Stomach (tissue), 19 donors: ENCODE measurements at places on chromosomes 3 and 15.

- DNase-seq = no peak
These were observed 849 bp downstream of the TRAK1 start for GRCh38 chr3:42092006-42092405.

DNA sequence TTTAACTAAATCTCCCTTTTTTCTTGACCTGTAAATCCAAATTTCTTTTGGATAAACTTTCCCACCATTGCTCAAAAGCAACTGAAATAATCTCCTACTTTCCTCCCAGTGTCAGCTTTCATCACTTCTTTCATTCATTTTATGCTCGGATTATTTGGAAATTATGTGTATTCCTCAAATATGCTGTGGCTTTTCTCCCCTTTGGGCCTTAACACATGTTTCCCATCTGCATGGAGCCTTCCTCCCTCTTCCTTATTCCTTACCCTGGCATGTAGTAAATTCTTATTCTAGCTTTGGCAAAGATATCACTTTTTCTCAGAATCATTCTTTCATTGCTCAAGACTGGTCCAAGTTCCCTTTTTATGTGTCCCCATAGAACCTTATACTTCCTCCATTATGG lies 41.8 kb upstream of the TUSC7 start:
- no peak for DNase-seq

- no peak for DNase-seq
These were observed 233.9 kb upstream of the UBE2E2 start for GRCh38 chr3:22969276-22969675.

DNA sequence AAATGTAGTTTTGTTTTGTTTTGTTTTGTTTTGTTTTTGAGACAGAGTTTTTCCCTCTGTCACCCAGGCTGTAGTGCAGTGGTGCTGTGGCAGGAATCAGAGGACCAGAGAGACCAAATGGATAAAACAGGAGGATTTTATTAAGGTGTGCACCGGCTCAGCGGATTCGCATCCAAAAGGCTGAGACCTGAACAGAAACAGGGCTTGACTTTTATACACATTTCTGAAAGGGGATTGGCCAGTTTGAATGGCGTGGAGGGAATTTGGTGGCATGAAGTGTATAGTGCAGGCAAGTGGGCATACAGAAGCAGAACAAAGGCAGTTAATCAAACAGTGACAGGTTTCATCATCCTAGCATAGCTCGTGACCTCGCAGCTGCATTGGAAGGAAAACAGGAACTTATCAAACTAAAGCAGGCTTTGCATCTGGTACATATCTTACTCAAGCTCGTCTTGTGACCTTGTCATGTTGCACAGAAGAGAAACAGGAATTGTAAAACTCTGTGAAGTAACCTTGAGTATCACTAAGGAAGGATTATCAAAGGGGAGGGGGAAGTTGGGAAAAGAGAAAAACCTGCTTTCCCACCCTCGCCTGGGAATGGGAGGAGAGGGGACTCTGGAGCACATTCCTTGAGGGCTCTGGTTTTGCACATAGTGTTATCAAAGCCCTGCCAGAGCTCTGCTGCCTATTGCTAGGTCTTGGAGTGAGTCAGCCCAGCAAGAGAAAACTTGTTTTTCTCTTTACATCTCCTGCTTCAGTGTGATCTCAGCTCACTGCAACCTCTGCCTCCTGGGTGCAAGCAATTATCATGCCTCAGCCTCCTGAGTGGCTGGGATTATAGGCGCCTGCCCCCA lies 38.5 kb downstream of the C3orf62 start:
- peak; percentile 25 for DNase-seq

DNA sequence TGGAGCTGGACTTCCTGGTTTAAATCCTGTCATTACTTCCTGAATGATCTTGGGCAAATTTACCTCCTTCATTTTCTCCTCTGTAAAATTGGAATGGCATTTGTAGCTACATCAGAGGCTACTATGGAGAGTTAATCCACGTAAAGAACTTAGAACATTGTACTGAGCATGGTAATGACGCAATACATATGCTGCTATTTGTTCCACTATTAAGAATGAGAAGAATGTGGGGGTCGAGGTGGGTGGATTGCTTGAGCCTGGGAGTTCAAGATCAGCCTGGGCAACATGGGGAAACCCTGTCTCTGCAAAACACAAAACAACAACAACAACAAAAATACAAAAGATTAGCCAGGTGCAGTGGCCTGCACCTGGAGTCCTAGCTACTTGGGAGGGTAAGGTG lies 250.6 kb downstream of the RYR3 start:
- no peak for DNase-seq

GRCh38 chr3:41598402-41599126 lies 363.3 kb downstream of the ULK4 start:
- no peak for DNase-seq

DNA sequence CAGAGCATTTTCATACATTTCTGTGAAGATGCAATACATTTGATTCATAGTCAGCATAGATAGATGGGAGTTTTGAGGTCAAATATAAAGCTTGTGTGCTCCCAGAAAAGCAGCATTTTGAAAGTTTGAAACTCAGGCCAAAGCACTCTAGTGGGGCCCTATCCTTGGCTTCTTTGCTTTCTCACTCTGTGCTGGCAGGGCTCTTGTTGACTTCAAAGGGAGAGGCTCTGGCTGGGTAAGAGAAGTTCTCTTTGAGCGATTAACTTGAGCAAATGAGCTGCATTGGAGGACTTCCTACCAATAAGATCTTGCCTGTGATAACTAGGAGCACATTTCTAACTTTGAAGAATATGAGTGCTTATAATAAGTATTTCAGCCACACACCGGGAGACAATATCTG lies 214.0 kb upstream of the RARB start:
- DNase-seq = peak; percentile 30

DNA sequence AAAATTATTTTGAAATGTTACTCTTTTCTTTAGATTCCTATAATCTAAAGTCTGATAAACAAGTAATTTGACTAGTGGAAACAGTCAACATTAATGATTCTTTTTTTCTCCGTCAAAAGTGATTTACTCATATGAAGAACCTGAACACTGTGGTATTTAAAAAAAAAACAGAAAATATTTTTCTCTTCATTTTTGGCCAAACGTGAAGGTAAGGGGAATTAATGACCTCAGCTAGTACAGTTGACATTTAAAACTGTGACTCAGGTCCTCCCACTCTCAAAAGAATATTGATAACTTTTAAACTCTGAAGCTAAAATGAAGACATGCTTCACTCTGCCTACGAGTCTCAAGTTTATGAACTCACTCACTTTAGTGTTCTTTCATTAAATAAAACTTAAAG lies 34.5 kb downstream of the TIGIT start:
- DNase-seq = no peak

- no peak for DNase-seq
These were observed 241.7 kb downstream of the FEZF2 start for GRCh38 chr3:62131620-62132019.

- DNase-seq = no peak
These were observed 2.9 kb downstream of the VILL start for GRCh38 chr3:37993460-37993819.

- DNase-seq = no peak
These were observed 87.4 kb downstream of the FNDC3B start for GRCh38 chr3:172126741-172127140.

DNA sequence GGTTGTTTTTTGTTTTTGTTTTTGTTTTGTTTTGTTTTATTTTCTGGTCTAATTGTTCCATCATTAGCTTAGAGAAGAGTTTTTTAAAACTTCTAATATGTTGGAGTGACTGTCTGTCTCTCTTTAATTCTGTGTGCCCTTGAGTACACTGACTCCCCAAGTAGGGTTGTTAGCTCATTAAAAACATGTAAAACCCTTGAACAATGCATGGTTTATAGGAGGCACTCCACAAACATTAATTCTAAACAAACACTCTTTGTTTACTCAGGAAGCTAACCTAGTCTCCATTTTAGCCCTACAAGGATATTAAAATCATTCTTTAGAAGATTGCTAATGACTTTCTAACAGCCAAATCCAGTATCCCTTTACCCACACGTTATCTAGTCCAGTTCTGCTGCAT lies 100.5 kb downstream of the CGGBP1 start:
- no peak for DNase-seq

DNA sequence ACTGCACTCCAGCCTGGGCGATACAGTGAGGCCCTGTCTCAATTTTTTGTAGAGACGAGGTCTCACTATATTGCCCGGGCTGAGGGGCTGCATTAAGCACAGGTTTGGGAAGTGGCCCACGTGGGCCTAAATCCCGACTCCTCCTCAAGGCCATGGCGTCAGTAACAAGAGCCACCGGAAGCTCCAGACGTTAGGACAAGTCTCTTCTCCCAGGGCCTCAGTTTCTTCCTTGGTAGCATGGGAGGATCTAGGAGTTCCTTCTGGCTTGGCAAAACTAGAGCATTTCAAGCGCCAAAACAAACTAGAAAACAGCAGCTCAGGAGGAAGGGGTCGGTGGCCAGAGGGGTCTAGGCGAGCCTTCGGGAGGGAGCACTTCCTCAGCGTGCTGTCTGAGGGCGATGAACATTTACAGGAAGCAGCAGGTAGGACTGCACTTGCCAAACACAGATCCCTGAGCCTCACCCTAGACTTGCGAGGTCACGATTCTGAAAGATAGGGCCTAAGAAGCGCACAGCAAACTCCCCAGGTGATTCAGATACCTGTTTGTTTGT lies 536 bp downstream of the SNAPC5 start:
- DNase-seq = no peak

DNA sequence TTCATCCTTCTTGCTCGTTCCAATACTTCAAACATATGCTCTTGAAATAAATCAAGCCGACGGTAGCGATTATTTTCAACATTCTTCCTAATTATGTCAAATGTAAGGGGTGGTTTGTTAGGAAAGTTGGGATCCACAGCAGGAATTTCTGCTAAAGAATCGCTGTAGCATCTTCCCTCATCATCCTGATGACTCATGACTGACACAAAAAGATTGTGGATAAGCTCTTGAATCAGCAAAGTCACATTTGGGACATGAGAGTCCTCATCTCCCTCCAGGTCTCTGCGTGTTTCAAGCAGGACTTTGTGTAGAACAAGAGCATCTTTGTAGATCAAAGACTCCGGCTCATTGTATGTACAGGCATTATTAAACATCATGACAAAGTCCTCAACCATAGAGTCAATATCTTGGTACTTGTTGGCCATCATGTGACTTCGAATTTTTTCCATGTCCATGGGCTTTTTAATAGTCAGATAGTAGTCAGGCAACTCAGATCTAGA lies 73.0 kb downstream of the UQCC5 start:
- DNase-seq = no peak

DNA sequence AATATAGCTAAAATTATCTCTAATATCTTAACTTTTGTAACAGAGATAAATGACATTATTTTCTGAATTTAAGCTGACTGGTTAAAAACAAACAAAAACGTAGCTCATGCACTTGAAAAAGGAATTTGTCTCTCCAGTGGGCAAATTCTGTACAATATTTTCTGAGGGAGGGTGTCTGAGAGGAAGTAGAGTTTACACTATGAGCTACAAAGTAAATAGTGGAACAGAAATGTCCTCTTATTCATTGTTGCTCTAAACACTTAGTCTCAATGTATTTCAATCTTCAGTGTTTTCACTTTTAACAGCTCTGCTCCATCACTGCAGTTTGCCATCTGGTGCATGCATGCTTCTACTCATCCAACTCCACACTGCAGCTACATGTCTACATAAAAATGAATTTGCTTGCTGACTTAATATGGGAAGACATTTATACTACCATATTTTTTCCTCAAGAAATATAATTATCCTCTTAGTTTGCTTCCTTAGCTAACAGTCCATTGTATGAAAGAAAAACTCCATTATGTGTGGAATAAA lies 817.4 kb upstream of the LMCD1 start:
- peak; percentile 19 for DNase-seq

DNA sequence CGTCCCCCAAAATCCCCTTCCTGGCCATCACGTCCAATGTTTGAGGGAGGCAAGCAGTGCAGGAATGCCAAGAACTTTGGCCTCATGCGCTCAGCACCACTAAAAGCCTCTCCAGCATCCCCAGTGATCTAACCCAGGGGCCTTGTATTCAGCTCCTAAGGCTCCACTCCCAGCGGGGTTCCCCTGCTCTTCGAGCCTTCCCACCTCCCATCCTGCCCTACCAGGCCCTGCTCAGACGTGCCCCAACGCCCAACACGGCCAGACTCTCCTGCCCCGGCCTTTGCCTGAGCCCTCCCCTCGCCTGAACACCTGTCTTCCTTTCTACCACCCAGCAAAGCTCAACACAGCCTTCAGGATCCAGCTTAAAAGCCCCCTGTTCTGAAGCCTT lies 30.5 kb downstream of the PLXND1 start:
- DNase-seq = no peak

GRCh38 chr3:39804951-39805350 lies 4.5 kb upstream of the MYRIP start:
- no peak for DNase-seq

DNA sequence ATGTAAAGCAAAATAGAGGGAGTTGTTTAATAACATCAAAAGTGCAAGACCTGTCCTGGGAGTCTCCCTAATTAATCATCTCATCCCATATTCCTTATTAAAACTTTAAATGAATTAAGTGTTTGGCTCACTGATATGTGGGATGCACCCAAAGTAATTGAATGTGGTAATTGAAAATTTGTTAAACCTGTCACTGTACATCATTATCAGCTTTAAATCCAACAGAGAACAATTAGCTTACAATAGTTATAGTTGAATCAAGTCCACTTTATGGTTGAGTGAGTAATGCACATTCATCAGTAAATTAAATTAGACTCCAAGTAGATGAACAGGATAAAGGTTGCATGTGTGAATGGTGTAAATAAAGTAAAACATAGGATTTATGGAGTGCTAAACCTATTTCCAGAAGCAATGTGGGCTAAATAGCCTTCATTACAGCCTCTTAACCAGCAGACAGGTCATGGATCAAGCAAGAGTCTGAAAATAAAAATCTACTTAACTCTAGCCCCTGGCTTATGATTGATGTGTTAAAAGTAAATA lies 608.2 kb upstream of the CCDC54 start:
- no peak for DNase-seq

GRCh38 chr3:174198199-174198598 lies 660.9 kb upstream of the NAALADL2 start:
- peak; percentile 73 for DNase-seq

DNA sequence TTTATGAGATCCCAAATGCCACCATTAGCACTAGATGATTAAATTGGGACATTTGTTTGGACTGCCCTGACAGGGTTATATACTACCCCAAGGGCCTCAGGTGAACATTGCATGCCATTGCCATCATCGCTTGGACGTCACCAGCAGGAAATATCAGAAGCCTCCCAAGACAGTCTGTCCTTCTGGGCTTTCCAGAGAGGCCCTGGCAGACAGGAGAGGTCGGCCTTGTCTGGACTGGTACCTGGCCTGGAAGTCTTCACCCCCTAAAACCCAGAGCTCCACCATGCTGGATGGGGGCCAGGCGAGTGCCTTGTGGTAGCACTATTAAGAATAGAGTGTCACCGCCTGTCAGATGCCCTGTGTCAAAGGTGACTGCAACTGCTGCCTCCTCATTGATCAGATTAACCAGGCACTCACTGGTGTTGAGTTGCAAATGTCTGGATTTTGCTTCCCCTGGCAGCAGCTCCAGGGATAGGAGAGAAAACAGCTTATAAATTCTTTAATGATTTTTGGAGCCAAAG lies 324.1 kb upstream of the RASGRP1 start:
- DNase-seq = no peak
